ENCODE measurements at places on chromosomes 3 and 15.
A peak's percentile ranks its signal among the peaks of the same experiment; 100 is the strongest.

- DNase-seq: no peak
Observed at GRCh38 chr3:197309528-197310361, 11.3 kb upstream of the DLG1 start.

GRCh38 chr15:70054366-70054765 is 43.4 kb downstream of the TLE3 start:
- DNase-seq: no peak

GRCh38 chr3:134473868-134474546 is 11.8 kb downstream of the ANAPC13 start:
- DNase-seq: peak; percentile 46

- DNase-seq: no peak
Observed at GRCh38 chr15:30956216-30957124, 35.0 kb downstream of the MTMR10 start.

DNA sequence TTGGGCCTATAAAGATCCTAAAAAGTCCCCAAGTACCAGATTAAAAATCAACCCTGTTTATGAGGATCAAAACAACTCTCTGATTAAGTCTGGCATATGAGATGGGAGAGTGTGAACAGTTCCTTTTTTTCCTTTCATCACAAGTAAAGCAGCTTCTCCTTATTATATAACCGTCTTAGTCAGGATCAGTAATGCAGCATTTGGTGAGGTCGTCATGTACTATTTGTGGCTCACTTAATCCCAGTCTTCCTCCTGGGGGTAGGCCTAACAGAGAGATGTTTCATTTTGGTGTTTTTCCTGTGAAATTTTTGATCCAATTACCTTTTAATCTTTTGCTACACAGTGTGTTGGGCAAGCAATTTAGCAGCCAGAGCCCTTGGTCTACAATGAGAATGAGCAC is 333.1 kb upstream of the KCNMB2 start:
- no peak for DNase-seq

GRCh38 chr15:58704155-58704865 is 45.2 kb downstream of the ADAM10 start:
- DNase-seq: no peak
